Neuronal stem cell (in vitro differentiated cells): ENCODE measurements at places on chromosomes 7 and 10.

- H3K27ac ChIP-seq: no peak overlapping the region
- H3K27me3 ChIP-seq: no peaks in the 10 kb centered on the region
- H3K4me1 ChIP-seq: no peaks in the 10 kb centered on the region
- no peak overlapping the region for H3K4me3 ChIP-seq
- H3K36me3 ChIP-seq: no peaks in the 10 kb centered on the region
These were observed 294.3 kb downstream of the BBS9 start for GRCh38 chr7:33423646-33424020.

GRCh38 chr7:39987641-39988347 lies 37.7 kb downstream of the CDK13 start:
- no peak overlapping the region for H3K27ac ChIP-seq
- H3K4me3 ChIP-seq: no peak overlapping the region
- DNase-seq: no peak
- no peaks in the 10 kb centered on the region for H3K27me3 ChIP-seq

- no peak overlapping the region for H3K27ac ChIP-seq
- peaks cover 8% of the 10 kb centered on the region for H3K27me3 ChIP-seq
- no peaks in the 10 kb centered on the region for H3K4me1 ChIP-seq
- H3K4me3 ChIP-seq: no peak overlapping the region
- DNase-seq: no peak
- no peaks in the 10 kb centered on the region for H3K36me3 ChIP-seq
These were observed 1.8 kb downstream of the CYP3A43 start for GRCh38 chr7:99829524-99830160.

DNA sequence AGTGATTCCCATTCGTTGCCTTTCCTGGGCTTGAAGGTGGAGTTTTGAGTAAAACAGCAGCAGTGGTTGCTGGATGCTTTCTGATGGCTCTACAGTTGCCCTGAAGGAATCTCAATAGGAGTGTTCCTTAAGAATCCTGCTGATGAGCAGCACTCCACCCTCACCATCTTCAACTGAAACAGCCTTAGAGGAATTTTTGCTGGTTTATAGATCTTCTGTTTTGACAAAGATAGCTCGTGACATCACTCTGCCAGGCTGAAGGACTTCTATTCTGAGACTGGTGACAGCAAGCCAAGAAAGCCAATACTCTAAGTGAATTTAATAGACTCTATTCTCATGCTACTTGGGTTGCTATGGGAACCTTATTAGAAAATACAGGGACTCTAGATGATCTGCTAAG lies 1014.7 kb downstream of the NRG3 start:
- no peaks in the 10 kb centered on the region for H3K27me3 ChIP-seq
- H3K4me1 ChIP-seq: peaks cover 2% of the 10 kb centered on the region
- no peak overlapping the region for H3K27ac ChIP-seq
- no peaks in the 10 kb centered on the region for H3K36me3 ChIP-seq

- H3K4me3 ChIP-seq: no peak overlapping the region
- H3K4me1 ChIP-seq: no peaks in the 10 kb centered on the region
- H3K27ac ChIP-seq: no peak overlapping the region
- H3K27me3 ChIP-seq: no peaks in the 10 kb centered on the region
- no peaks in the 10 kb centered on the region for H3K36me3 ChIP-seq
These were observed 34.8 kb downstream of the SLC25A13 start for GRCh38 chr7:96287132-96287531.

DNA sequence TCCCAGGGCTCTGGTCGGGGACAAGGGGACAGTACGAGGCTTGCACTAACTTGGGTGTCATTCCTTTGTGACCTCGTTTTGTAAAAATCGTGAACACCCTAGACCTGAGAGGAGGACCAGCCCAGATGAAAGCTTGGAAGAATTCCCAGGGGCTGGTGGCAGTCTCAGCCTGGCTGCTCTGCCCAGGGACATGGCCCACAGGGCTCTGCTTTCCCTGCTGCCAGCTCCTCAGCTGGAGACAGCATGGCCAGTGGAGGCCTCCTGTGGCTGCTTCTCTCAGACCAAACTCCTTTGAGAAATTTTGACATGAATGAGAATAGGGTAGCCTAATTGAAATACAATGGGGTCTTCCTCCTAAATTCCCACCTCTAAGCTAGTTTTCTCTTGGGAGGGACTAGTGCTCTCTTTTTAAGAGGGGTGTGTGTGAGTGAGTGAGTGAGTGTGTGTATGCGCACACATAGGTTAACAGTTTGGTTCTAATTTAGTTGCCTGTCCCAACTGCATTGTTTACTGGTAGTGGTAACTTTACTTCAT lies 140.3 kb upstream of the EFCAB10 start:
- H3K4me1 ChIP-seq: peaks cover 17% of the 10 kb centered on the region
- DNase-seq: no peak
- H3K27ac ChIP-seq: no peak overlapping the region

DNA sequence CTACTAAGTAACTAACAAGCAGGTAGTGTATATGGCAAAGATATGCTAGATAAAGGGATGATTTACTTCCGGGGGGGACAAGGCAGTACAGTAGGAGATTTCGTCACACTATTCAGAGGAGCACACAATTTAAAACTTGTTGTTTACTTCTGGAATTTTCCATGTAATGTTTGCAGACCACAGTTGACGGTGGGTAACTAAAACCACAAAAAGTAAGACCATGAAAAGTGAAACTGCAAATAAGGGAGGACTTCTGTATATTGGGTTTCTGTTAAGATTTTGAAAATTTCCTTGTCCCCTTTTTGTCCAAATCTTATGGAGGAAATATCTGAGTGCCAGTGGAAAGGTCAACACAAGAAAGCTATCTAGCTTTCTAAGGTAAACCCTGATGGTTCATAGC lies 170.0 kb downstream of the ELAPOR2 start:
- DNase-seq: no peak
- no peaks in the 10 kb centered on the region for H3K36me3 ChIP-seq
- H3K27ac ChIP-seq: no peak overlapping the region
- H3K27me3 ChIP-seq: no peaks in the 10 kb centered on the region
- H3K4me1 ChIP-seq: no peaks in the 10 kb centered on the region

DNA sequence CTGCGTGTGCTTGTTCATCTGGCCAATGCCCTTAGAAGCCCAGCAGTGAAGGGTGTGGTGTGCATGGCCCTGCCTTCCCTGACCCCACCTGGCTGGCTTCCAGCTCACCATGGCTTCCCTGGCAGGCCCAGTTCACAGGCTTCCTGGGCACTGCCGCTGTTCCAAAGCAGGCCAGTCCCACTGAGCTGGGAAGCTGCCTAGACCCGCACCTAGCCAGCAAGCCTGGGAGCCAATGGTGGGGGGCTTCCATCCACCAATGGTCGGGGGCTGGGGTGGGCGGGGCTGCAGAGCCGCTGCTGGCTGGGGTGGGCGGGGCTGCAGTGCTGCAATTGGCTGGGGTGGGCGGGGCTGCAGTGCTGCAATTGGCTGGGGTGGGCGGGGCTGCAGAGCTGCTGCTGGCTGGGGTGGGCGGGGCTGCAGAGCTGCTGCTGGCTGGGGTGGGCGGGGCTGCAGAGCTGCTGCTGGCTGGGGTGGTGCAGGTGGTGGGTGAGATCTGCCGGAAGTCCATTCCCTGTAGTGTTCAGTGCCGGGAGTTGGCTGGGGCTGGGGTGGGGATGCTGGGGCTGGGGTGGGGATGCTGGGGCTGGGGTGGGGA lies 12.4 kb downstream of the CALY start:
- no peak for DNase-seq
- no peaks in the 10 kb centered on the region for H3K27me3 ChIP-seq
- H3K4me1 ChIP-seq: peaks cover 4% of the 10 kb centered on the region
- no peaks in the 10 kb centered on the region for H3K36me3 ChIP-seq
- H3K27ac ChIP-seq: peak overlapping the region; percentile 39
- H3K4me3 ChIP-seq: peak overlapping the region; percentile 11

DNA sequence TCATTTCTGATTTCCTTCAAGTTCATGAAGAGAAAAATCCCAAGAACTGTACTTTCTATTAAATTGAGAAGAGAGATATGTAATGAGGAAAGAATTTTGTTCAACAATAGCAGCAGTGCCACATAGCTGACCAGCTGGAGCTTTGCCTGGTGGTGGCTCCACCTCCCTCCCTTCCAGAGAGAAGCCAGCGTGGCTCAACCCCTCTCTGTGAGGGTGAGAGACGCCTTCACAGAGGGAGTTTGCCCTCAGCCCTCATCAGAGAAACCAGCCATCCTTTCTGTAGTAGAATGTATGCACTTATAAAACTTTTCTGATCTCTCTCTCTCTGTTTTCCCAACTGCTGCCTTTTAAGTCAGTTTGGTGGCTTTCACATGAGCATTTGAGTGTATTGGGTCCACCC lies 20.5 kb upstream of the COL1A2 start:
- no peak overlapping the region for H3K27ac ChIP-seq
- H3K4me1 ChIP-seq: peaks cover 9% of the 10 kb centered on the region
- no peaks in the 10 kb centered on the region for H3K27me3 ChIP-seq
- H3K36me3 ChIP-seq: no peaks in the 10 kb centered on the region

DNA sequence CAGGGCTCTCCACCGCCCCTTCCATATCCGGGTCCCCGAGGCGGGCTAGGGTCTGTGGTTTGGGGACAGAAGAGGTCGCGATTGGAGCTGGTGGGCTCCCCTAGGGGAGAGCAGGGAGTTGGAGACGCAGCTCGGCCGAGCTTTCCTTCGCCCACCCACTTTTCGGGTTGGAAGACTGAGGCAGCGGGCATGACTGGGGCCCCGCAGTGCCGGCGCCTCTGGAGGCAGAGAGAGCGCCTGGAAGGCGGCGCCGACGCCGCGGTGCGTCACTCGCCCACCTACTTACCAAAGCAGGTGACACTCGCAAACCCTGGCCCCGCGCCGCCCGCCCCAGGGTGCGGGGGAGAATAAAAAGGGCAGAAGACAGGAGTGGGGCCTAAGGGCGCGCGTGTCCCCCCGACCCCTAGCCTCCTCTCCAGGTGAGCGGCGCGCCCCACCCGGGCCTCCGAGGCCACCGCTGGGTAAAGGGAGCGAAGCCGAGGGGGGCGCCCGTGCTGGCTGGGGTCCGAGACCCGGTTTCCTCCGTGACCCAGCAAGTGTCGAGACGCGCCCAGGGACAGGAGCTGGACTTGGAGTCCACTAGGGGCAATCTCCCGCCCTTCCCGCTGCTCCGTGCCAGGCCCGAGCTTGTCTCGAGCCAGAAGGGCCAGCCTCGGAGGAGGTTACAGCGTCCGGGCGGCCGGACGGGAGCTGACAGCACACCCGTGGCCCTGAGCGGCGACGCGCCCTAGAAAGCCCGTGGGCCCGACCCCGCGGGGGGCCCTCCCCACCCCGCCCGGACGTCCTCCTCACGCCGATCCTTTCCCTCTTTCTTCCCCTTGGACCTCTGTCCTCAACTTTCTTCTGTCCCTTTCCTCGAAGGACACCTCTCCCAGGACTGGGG lies 34.4 kb upstream of the GRID1 start:
- no peak for DNase-seq
- H3K4me3 ChIP-seq: peak overlapping the region; percentile 57
- no peaks in the 10 kb centered on the region for H3K36me3 ChIP-seq
- H3K4me1 ChIP-seq: peaks cover 9% of the 10 kb centered on the region
- no peak overlapping the region for H3K27ac ChIP-seq
- H3K27me3 ChIP-seq: peaks cover 13% of the 10 kb centered on the region

- no peak for DNase-seq
- H3K27ac ChIP-seq: no peak overlapping the region
- H3K4me3 ChIP-seq: no peak overlapping the region
- H3K27me3 ChIP-seq: no peaks in the 10 kb centered on the region
- H3K36me3 ChIP-seq: peaks cover 54% of the 10 kb centered on the region
These were observed 256.8 kb downstream of the ZMYND11 start for GRCh38 chr10:391847-392704.

- H3K4me1 ChIP-seq: no peaks in the 10 kb centered on the region
- no peaks in the 10 kb centered on the region for H3K36me3 ChIP-seq
- H3K27ac ChIP-seq: no peak overlapping the region
These were observed 244.2 kb upstream of the YAE1 start for GRCh38 chr7:39321909-39322498.

GRCh38 chr10:13871011-13871410 lies 284.2 kb downstream of the PRPF18 start:
- no peak overlapping the region for H3K27ac ChIP-seq
- H3K27me3 ChIP-seq: no peaks in the 10 kb centered on the region
- H3K36me3 ChIP-seq: peaks cover 49% of the 10 kb centered on the region
- H3K4me1 ChIP-seq: peaks cover 21% of the 10 kb centered on the region
- DNase-seq: no peak
- H3K4me3 ChIP-seq: no peak overlapping the region
